Endodermal cell (in vitro differentiated cells): ENCODE measurements at places on chromosomes 1 and 21.

GRCh38 chr1:3978990-3979325 lies 78.9 kb upstream of the C1orf174 start:
- H3K27me3 ChIP-seq: no peaks in the 10 kb centered on the region
- no peak overlapping the region for H3K27ac ChIP-seq
- DNase-seq: no peak

- H3K4me1 ChIP-seq: peaks cover 3% of the 10 kb centered on the region
- no peak overlapping the region for H3K4me3 ChIP-seq
- H3K27me3 ChIP-seq: peaks cover 46% of the 10 kb centered on the region
- DNase-seq: peak; percentile 14
- no peaks in the 10 kb centered on the region for H3K36me3 ChIP-seq
- H3K27ac ChIP-seq: no peak overlapping the region
Observed at GRCh38 chr1:34356853-34357252, 180.1 kb downstream of the C1orf94 start.

- H3K4me3 ChIP-seq: no peak overlapping the region
- H3K36me3 ChIP-seq: no peaks in the 10 kb centered on the region
- DNase-seq: no peak
- no peaks in the 10 kb centered on the region for H3K4me1 ChIP-seq
Observed at GRCh38 chr1:61469365-61469764, 255.6 kb downstream of the TM2D1 start.

DNA sequence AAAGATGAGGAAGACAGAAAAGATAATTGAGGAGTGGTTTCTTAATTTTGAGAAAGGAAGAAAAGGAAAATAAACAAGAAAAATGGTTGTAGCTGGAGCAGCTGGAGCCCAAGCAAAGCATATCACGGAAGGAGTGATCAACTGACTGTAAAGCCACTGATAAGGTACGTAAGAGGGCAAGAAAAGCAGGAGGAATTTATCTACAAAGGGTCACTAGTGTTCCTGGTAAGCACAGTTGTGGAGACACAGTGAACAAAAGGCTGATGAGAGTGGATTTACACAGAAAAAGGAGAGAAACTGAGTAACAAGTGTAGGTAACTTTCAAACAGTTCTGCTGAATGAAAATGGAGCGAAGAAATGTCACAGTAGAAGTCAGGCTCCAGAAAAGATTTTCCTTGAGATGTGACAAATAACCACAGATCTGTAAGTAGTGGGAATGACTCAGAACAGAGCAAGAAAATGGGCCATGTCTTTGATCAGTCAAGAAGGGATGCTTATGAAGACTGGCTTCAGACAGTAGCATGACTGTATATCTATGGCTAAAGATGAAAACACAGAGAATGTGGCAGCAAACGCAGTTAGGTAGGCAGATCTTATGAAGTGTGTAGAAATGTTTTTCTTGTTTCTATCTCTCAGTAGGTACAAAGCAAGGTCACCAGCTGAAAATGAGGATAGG lies 45.6 kb upstream of the RBM34 start:
- H3K27ac ChIP-seq: no peak overlapping the region
- H3K27me3 ChIP-seq: no peaks in the 10 kb centered on the region
- no peaks in the 10 kb centered on the region for H3K4me1 ChIP-seq
- H3K4me3 ChIP-seq: no peak overlapping the region
- peaks cover 73% of the 10 kb centered on the region for H3K36me3 ChIP-seq
- DNase-seq: no peak

DNA sequence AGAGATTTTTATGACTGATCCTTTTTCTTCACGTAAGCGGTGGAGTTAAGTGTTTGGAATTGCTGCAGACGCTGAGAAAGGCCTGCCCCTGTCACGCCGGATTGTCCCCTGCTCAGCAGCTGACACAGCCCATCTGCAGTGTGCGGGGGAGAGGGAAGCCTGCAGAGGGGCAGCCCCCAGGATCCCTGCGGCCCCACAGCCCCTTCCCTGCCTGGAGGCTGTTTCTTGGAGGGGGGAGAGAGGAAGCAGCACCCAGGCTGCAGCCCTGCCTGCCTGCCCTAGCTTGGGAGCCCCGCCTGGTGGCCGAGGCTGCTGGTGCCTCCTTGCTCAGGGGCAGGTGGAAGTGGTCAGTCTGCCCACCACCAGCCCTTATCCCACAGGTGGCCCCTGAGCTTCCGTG lies 50.7 kb downstream of the PRDM16 start:
- H3K4me1 ChIP-seq: peaks cover 7% of the 10 kb centered on the region
- H3K27ac ChIP-seq: peak overlapping the region; percentile 60
- no peak overlapping the region for H3K4me3 ChIP-seq
- no peaks in the 10 kb centered on the region for H3K36me3 ChIP-seq

DNA sequence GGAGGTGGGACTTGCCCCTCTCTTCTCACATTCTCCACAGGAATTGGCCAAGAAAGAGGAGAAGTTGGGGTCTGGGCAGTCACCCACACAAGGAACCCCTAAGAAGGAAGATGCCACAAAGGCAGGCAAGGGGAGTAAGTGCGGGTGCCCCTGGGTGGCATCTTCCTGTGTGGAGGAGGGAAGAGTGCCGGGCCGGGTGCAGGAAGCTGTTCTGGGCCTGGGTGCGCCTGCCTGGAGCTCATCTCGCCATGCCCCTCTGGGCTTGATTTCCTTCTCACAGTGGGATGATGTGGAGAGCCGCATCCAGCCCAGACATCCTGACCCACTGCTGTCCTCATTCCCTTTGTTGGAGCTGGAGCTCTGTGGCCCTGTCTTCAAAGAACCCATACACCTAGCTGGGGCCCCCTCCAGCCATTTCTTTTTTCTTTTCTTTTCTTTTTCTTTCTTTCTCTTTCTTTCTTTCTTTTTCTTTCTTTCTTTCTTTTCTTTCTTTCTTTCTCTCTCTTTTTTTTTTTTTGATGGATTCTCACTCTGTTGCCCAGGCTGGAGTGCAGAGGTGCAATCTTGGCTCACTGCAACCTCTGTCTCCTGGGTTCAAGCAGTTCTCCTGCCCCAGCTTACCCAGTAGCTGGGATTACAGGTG lies 9.3 kb downstream of the LRRC71 start:
- no peak overlapping the region for H3K4me3 ChIP-seq
- DNase-seq: no peak

GRCh38 chr1:73839922-73840321 lies 358.1 kb downstream of the LRRIQ3 start:
- no peaks in the 10 kb centered on the region for H3K27me3 ChIP-seq
- no peak overlapping the region for H3K4me3 ChIP-seq
- no peaks in the 10 kb centered on the region for H3K4me1 ChIP-seq
- peak; percentile 68 for DNase-seq

DNA sequence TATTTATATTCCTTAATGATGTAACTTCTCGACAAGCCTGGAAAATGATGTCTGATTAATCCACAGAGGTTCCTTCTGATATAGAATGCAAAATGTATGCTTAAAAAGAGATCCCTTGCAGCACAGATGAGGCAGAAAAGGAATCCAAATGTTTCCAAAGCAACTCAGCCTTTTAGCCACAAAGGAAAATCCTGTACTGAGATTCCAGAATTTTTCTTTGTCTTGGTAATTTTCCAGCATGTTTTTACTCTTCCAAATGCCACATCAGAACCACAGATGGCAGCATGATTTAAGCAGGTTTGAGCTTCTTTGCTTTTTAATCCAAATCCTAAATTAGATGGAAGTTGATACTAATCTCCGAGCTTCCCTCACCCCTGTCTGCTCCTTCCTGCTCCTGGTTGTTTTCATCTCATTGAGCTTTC lies 176.4 kb upstream of the PALMD start:
- H3K27me3 ChIP-seq: no peaks in the 10 kb centered on the region
- no peak overlapping the region for H3K4me3 ChIP-seq
- H3K4me1 ChIP-seq: no peaks in the 10 kb centered on the region
- no peak overlapping the region for H3K27ac ChIP-seq
- no peaks in the 10 kb centered on the region for H3K36me3 ChIP-seq
- DNase-seq: no peak

GRCh38 chr1:207888652-207889051 lies 22.3 kb downstream of the CD34 start:
- no peaks in the 10 kb centered on the region for H3K36me3 ChIP-seq
- H3K27ac ChIP-seq: no peak overlapping the region
- no peak overlapping the region for H3K4me3 ChIP-seq

DNA sequence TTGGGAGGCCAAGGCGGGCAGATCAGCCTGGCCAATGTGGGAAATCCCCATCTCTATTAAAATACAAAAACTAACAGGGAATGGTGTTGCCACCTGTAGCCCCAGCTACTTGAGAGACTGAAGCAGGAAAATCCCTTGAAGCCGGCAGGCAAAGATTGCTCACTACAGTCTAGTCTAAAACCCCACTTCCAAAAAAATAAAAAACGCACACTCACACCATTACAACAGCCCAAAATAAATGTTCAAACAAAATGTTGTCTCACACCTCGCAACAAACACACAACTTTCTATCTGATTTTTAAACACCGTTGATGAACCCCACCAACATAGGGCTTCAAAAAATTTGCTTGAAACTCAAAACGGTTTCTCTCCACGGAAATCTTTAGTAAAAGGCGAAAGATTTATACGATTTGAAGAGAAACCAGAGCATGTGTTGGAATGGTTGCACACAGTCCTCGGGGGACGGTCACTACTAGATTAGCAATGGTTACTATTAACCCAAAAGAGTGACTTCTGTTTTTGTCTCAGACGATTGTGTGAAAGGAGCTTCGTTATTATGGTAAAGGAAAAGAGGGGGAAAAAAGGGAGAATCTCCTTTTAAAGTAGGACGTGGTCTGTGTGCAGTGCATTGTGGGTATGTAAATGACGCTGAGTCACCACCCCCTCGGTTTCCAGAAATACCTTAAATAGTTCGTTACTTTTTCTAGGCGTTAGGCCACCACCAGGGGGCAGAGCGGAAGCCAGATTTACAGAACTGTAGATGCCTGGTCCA lies at the start of gene RNU5D-1:
RNU5D-1 (minus strand) TSS at position 430 of the 772 bp plus-strand sequence.
- no peaks in the 10 kb centered on the region for H3K4me1 ChIP-seq
- H3K27me3 ChIP-seq: no peaks in the 10 kb centered on the region
- peak within 1 kb of the TSS; percentile 100 for H3K27ac ChIP-seq
- no peaks in the 10 kb centered on the region for H3K36me3 ChIP-seq
- peak; percentile 96 for DNase-seq

GRCh38 chr1:227891223-227891954 lies 56.3 kb downstream of the WNT9A start:
- H3K27me3 ChIP-seq: no peaks in the 10 kb centered on the region
- no peak overlapping the region for H3K4me3 ChIP-seq
- H3K4me1 ChIP-seq: peaks cover 10% of the 10 kb centered on the region
- no peaks in the 10 kb centered on the region for H3K36me3 ChIP-seq
